ENCODE measurements at places on chromosomes 7 and 10.

DNA sequence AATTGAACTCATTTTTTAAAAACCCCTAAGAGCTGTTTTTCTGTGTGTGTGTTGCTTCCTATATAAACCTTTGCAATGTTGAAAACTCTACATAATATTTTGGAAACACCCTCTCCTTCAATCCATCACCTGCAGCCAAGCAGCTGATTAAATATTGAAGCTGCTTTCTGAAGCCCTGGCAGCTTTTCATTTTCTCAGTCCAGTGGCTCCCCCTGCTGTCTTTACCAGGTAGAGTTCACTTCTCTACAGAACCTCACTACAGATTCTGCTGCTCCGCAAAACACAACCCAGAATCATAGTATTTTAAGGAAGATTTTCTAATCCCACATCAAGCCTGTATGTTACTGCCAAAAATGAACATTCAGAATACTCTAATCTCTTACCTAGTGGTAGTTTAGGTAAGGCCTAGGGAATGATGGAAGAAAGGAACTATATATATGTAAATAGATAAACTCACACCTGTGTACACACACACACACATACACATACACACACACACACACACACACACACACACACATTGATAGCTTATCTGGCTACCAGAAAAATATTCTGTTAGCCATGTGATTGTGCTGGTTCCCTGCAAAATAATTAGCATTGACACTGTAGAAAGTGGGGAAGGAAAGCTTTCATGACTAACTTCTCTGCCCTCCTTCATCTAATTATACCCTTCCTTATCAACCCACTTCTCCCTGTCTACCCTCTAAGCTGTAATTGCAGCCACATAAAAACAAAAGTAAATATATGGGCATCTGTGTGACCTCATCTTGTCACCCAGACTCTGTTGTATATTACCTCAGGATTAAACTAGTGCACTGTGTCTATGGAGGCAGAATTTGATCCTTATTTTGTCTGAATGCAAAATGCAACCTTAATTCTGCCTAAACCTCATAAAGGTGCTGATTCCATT lies 229.5 kb upstream of the FZD1 start:
- no peak for DNase-seq

DNA sequence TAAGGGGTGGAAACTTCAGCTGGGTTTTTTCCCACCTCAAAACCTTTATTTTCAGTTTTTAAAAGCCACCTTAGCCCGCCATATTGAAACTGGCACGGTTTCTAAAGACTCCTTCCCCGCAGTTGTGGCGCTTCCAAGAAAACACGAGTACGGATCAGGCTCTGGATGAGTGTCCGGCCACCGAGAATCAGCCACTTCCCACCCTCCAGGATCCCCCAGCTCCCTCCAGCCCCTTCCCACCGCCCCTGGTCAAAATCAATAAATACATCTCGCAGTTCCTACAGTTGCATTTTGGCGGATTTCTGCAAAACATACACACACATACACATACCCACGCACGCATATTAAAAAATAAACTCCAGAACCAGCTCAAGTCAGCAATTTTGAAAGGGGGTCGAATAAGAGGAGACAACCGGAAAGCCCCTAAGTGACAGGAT lies 1.1 kb downstream of the SFMBT2 start:
- DNase-seq: no peak

DNA sequence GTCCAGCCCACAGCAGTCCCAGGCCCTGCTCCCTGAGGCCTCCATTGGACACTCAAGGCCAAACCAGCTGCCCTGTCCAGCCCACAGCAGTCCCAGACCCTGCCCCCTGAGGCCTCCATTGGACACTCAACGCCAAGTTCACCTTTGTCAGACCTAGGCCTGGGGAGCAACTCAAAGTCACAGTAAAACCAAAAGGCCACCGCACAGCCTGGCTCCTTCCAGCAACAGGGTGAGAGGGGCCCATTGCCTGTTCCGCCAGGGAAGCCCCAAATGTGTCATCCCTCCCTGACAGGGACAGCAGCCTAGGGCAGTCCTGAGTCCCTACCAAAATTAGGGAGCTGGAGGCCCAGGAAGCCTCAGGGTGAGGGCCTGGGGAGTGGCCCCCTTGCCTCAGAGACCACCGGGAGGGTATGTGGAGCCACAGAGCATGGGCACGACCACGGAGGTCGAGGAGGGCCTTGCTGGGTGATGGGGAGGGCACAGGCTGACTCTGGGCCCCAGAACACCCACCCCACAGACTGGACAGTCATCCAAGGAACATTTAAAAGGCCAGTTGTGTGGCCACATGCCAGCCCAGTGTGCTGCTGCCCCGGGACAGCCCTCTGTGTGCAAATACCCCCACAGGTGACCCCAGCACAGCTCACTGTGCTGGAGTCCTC lies 66.5 kb upstream of the PPP2R2D start:
- peak; percentile 30 for DNase-seq

DNA sequence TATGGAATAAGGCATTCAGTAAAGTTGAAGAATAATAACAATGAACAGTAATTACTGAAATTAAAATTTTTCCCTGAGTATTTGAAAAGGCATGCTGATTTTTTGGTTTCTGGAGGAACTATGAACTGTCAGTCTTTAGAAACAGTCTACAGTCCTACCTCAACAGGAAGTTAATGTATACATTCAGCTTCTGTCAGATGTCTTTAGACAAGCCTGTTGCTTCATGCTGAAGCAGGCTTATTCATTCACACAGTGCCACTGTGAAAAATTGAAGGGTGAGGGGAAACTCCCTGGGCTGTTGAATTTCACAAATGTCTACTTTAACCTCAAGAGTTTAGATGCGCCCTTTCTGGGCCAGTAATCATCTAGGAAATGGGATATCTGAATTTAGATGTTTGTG lies 3.5 kb downstream of the NRF1 start:
- DNase-seq: no peak

- no peak for DNase-seq
These were observed 155.4 kb upstream of the CACNA2D1 start for GRCh38 chr7:82598958-82599357.

GRCh38 chr7:37016064-37016878 lies 292.0 kb upstream of the AOAH start:
- no peak for DNase-seq

DNA sequence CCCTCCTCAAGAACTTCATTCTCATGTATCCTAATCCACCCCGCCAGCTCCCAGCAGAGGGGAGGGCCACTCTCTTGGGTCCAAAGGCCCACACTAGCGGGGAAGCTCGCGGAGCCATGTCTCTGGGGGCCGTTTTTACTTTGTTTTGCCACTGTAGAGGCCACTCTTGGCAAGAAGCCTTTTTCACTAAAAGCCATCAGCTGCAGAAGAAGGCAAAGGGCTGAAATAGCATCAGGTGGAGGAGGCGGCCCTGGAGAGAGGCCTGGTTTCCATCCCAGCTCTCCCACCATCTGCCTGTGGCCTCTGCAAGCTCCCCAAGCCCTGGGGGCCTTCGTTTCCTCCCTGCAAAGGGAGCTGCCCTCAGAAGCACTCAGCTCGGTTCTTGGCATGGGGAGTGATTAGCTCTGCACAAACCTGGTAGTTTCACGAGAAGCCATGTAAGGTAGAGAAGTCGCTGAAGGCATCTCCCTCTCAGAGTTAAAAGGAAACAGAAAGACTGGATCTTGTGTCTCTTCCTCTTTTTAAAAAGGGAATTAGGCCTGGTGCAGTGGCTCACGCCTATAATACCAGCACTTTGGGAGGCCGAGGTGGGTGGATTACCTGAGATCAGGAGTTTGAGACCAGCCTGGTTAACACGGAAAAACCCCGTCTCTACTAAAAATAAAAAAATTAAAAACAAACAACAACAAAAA lies 70.3 kb downstream of the PARP12 start:
- DNase-seq: no peak

GRCh38 chr10:33921970-33922605 lies 587.6 kb upstream of the NRP1 start:
- DNase-seq: no peak

GRCh38 chr10:11560076-11560709 lies 51.3 kb downstream of the USP6NL start:
- DNase-seq: no peak

Measured in lower lobe of right lung (tissue), 2 donors.